ENCODE measurements at places on chromosomes 5 and 9. TPM values are rescaled to one million over a fixed set of nuclear protein-coding genes. Genes with fewer than 3 reads are reported as not detected.

CLINT1 gene
- 66.3 TPM for total RNA-seq

SLC2A6 gene
- total RNA-seq, result 8.8 TPM

KCNN2 gene
- not detected for total RNA-seq

PRDM9 gene
- total RNA-seq, result not detected

PDE6A gene
- not detected for total RNA-seq

DNA sequence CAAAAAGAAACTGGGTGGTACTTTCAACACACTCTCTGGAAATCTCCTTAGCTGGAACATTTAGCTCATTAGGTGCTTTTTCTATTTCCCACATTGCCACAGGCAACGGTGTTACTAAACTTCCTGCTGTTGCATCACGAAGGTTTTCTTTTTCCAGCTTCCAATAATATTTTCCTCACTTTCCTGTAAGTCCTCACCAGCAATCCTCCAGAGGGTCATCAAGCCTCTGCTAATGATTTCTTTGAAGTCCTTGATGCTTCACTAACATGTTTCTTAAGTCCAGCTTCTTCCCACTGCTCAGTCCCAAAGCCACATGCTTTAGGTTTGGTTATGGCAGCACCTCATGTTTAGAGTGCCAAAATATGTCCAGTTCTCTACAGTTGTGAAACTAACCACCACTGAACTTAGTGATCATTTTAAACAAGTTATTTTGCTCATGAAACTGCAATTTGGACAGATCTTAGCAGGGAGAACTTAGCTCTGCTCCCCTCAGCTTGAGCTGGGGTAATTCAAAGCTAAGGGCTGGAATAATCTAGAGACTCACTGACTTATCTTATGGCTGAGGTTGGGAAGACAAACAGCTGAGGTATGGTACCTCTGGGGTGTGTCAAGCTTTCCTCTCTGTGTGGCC, 39.9 kb upstream of the RETREG1 start:
- DNase-seq, result no peak

GRCh38 chr5:138330813-138331448, 673 bp downstream of the CDC25C start:
- no peak for DNase-seq

DNA sequence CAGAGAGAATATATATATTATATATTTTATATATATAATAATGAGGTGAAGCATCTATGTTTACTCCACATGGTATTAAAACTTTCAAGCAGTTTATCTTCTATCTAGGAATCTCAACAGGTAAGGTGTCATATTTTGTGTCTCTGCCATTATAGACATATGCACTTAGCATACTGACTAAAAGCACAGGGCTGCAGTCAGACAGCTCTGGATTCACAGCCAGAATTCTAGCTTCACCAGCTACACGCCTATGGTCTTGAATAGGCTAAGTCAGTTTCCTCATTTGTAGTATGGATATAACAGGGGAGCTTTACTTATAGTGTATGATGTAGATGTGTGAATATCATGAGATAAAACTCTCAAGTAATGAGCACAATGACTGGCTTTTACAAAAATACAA, 57.9 kb downstream of the FBN2 start:
- DNase-seq, result no peak

- no peak for DNase-seq
Measured at GRCh38 chr9:136058084-136058483, 37.0 kb downstream of the NACC2 start.

- DNase-seq, result no peak
Measured at GRCh38 chr5:125081101-125081500, 334.7 kb upstream of the ZNF608 start.

GRCh38 chr9:129335464-129336129, 157.5 kb upstream of the IER5L start:
- no peak for DNase-seq

DNA sequence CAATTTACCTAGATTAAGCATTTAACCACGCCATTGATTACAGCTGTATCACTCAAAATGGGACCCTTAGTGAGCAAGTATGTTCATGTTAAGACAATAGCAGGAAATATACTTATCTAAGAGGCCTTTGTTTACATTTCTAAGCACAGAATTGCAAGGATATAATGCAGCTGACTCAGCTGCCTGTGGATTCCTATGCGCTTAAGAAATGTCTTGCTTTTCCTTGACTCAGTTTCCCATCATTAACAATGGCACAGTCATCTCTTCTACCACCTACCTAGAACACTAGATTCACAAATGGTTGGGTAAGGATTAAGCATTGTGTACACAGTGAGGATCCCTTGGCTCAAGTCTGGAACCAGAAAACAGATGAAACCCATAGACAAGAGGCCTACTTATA, 163.8 kb downstream of the TSSK1B start:
- DNase-seq, result no peak

GRCh38 chr5:81486711-81487110, 92.8 kb upstream of the ACOT12 start:
- no peak for DNase-seq

DNA sequence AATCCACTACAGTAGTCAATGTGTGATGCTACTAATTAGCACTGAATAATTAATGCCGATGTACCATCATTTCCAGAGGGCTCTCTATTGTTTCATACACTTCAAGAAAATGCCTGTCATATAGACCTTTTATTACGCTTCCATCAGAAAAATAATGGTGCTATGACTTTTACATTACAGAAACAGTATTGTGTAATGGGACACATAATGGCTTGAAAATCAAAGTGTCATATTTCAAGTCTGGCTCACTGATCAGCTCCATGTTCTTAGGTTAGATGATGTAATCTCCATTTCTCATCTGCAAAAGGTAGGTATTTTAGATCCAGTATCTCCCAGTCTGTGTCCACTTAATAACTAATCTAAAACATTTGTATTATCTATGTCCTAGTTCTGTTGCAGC, 990.6 kb upstream of the TYRP1 start:
- DNase-seq, result no peak

DNA sequence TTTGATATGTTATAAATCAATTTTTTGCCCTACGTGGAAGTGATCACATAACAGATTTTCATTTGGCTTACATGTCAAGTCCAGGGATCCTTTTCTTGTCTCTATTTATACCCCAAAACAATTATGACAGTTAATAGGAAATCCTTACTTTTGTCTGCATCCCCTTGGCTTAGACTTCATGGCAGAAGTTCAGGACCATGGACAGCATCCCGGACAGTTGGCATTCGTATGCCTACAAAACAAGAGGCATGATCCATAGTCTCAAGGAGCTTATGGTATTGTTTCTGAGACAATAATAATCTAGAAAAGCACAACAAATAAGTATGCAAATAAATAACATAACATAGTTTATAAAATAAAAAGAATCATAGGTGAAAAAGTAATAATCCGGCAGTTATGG, 214.3 kb upstream of the GRIA1 start:
- DNase-seq, result no peak
